ENCODE measurements at places on chromosomes 6 and 20. TPM values are rescaled to one million over a fixed set of nuclear protein-coding genes. Genes with fewer than 3 reads are reported as not detected.

DNA sequence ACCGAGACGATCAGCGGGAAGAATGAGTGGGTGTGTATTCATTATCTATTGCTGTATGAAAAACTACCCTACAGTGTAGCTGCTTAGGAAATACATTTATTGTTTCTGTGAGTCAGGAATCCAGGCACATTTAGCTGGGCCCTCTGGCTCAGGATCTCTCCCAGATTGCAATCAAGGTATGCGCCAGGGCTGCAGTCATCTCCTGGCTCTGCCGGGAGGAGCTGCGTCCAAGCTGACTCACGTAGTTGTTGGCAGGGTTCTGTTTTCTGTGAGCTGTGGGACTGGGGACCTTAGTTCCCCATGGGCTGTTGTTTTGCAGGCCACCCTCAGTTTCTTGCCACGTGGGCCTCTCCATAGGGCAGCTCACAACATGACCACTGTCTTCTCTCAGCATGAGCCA lies 68.2 kb upstream of the FUCA2 start:
- peak; percentile 50 for DNase-seq

DNA sequence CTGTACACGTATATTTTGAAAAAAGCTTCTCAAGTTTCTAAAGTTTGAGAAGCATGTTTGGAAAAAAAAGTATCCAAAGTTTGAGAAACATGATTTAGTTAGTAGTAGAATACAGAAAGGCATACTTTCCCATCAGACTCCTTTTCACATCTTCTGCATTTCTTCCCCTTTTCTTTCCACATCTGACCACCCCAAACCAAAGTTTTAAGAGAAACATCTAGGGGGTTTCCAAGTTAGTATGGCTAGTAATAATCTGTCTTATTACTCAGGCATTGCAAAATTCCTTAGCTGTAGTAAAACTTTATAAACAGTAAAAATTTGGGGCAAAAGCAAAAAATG lies 63.0 kb upstream of the IL20RA start:
- no peak for DNase-seq

Gene KIF25
- not detected for total RNA-seq

DNA sequence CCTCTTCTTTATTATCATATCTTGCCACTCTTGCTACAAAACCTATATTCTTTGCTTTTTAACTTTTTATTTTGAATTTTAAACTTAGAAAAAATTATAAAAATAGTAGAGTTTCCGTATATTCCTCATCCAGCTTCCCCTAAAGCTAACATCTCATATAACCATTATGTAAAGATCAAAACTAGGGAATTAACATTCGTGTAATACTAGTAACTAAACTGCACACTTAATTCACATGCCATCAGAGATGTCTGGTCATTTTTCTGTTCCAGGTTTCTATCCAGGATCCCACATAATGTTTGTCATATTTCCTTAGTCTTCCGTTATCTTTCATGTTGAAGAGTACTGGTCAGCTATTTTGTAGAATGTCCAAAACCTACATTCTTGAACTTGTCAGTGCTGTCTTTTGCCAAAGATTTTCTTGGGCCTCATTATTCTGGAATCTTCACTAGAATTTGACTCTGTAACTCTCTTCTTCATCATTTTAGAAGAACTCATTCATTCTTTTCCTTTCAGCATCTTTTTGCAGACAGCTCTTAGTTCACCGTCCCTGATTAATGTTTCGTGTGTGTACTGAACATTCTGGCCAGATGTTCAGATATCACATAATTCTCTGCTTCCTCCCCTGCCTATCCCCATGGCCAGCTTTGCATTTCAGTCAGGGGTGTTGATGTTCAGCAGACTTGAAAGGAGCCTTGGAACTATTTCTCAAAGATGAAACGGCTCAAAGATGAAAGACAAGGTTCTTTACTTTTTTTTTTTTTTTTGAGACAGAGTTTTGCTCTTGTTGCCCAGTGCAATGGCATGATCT lies 9.4 kb downstream of the CTNNBL1 start:
- no peak for DNase-seq

Gene SAMD3
- 0.32 TPM for total RNA-seq

- no peak for DNase-seq
These were observed 92.8 kb downstream of the ATRN start for GRCh38 chr20:3563548-3564177.

- no peak for DNase-seq
These were observed 318.7 kb downstream of the RFPL4B start for GRCh38 chr6:112665815-112666214.

DNA sequence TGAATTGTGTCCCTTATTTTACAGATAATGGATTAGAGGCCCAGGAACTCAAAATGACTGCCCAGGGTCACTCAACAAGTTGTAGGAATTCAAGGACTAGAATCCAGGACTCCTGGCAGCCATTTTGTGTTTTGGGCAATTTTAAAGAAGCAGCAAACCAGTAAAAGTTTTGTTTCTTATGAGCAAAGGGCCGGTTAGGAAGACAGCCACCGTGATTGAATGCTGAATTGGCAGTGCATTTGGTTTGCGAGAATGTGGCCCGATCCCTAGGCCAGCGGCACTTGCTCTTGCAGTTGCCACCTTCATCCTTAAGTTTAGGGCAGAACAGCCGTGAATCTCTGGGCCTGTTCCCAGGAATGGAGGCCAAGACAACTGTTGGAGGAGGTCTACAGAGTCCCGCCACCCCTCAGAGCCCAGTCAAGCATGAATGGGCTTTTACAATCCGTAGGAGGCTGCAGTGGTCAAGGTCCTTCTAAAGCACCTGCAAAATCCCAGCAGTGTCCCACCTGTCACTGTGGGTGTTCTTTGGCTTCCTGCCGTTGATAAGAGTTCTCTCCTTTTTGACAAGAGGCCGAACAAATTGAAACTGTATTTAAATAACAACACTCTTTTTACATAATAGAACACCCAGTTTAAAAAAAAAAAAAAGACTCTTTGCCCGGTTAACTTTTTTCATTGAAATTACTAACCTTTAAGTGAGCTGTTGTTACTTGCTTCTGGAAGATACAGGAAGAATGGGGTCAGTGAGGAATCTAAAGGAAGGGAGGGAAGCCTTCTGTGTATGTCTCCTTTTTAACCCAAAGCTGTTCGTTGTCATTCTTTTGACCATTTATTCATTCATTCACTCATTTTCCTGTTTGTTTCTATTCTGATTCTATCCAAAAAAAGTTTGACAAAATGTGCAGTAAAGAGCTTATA lies 68.7 kb downstream of the PHACTR2 start:
- DNase-seq, result no peak

- DNase-seq, result no peak
These were observed 78.1 kb upstream of the MTHFD1L start for GRCh38 chr6:150787429-150787828.

- no peak for DNase-seq
These were observed 5.3 kb downstream of the PHIP start for GRCh38 chr6:79072640-79073181.

Gene TUBB2B
- 1.0 TPM for total RNA-seq

Gene EGFL8
- total RNA-seq, result 7.7 TPM

DNA sequence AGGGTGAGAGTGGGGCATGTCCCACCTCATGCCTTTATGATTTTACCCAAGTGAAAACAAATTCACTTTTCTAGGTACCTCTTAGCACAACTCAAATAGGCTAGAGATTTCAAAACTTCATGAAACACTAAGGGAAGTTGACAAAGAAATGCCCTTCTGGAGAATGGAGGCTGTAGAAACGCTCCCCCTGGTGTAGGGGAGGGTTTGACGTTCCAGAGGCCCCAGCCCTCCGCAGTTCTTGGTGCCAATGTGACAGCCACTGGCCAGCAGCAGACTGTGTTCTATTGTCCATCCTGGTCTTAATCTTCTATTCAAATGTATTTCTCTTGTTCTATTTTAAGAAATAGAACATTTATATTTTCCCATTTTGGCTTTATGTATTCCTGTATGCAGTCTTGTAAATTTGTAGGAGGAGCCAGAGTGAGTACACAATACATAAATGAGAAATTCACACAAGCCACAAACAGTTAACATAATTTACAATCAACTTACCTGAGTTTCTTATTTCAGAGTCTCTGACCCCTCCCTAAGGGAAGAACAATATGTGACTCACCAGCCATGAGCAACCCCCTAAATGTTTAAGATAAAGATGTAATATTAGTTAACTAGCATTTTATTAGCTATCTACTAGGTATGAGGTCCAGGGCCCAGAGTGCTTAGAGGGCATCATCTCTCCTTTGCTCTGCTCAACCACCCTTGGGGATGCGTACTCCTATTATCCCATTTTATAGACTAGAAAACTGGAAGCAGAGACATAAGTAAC lies 8.8 kb upstream of the MUC21 start:
- DNase-seq, result no peak

DNA sequence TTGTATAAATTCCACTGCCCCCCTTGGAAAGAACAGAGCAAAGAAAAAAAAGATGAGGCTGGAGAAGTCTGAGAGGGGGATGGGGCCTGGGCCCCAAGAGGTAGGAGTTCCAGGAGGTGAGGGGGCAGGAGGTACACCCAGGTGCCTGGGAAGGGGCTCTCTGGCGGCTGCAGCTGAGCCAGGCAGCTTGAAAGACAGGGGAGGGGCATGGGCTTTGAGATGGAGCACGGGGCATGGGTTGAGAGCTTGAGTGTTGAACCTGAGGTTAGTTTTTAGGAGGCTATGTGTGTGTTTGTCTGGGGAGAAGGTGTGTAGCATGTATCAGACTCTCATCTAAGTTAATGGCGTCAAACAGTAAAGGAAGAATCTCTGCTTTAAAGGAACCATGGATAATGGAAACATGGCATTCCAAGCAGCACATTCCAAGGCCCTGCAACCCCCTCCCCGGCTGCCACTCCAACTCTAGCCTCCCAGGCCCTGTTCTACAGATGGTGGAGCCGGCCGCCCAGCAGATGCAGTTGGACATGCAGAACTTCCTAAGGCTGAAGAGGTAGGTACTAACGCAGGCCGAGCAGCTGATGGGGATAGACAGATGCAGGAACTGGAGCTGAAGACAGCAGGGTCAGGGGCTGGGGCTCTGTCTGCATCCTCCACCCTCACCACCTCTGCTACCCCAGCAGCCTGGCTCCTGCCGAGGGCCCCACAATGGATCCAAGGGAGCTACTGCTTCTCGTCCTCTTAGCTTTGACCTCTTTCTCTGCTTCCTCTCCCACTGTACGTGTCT lies 42.1 kb downstream of the MDFI start:
- no peak for DNase-seq

Gene SLC22A7
- total RNA-seq, result not detected

Gene ADGB
- not detected for total RNA-seq

Gene TSBP1
- total RNA-seq, result not detected

Gene NMBR
- not detected for total RNA-seq

Gene TMEM170B
- total RNA-seq, result 5.4 TPM

DNA sequence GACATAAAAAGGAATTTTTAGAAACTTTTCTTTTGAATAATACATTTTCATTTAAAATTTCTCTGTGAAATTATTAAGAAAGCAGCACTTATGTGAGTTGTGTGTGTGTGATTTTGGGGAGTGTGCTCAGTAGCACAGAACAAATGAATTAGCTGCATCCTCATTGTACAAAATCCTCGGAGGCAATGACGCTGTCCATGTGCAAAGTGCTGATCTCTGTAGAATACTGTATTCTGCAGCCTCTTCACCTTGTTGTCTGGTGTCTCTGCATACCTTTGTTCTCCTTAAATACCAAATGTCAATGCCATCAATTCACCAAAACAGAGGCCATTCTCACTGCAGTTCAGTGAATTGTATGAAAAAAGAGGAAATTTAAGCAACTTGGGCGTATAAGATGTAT lies 838.4 kb downstream of the QKI start:
- DNase-seq, result no peak

GRCh38 chr6:44129841-44130322 lies 2.5 kb downstream of the TMEM63B start:
- no peak for DNase-seq

DNA sequence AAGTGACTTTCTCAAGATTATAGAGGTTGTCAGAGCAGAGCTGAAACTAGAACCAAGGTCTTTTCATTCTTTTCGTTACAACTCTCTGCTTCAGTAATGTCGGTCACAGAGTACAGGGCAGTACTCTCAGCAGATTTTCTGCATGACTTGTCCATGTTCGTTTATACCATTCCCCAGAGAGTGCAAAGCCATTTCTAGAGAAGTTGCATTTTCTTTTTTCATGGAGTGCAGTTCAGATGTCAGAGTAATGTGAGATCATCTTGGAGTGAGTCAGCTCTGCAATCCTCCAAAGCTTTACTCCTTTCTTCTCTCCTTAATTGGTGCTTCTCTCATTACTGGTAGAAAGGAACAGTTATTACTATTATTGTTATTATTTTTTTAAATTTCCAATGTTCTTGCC lies 115.6 kb upstream of the B3GAT2 start:
- no peak for DNase-seq

GRCh38 chr20:19695081-19695480 lies 63.0 kb upstream of the RIN2 start:
- no peak for DNase-seq

Gene ZBP1
- total RNA-seq, result 0.15 TPM

Gene HLA-DOA
- 1.8 TPM for total RNA-seq

Gene ULBP2
- total RNA-seq, result 0.84 TPM

GRCh38 chr6:160142115-160142715 lies 20.6 kb downstream of the SLC22A1 start:
- no peak for DNase-seq

GRCh38 chr6:30227242-30227722 lies 14.1 kb upstream of the TRIM26 start:
- DNase-seq, result no peak

Gene DCBLD1
- total RNA-seq, result 6.0 TPM

GRCh38 chr20:23655491-23656211 lies 17.9 kb upstream of the CST3 start:
- peak; percentile 81 for DNase-seq

GRCh38 chr20:9062066-9062465 lies 6.8 kb upstream of the PLCB4 start:
- DNase-seq, result no peak

GRCh38 chr6:154399097-154399496 lies 42.5 kb upstream of the IPCEF1 start:
- no peak for DNase-seq

DNA sequence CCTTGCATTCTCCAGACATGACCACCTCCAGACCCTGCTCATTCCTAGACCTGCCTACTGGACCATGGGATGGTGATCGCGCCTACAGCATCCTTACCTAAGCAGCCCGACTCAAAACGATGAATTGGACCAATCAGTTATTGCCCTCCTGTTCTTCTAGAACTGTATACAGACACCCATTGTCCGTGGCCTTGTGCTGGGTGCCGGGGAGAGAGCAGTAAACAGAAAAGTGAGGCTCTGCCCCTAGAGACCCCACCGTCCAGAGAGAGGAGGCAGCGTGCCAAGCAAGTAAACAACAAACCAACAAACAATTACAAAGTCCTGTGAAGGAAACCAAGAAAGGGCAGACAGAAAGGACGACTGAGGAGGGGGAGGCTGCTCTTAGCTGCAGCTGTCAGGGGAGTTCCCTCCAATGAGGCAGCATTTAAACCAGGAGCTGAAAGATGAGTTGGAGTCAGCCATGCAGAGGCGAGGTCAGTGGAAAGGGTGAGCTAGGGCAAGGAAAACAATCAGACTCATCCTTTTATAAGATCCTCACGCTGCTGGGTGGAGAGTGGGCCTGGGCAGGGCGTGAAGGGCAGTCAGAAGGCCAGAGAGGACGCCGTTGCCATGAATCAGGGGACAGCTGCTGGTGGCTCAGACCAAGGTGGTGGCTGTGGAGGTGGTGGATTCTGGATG lies 37.6 kb upstream of the BLCAP start:
- DNase-seq, result no peak
